ENCODE measurements at places on chromosomes 13 and 19.

DNA sequence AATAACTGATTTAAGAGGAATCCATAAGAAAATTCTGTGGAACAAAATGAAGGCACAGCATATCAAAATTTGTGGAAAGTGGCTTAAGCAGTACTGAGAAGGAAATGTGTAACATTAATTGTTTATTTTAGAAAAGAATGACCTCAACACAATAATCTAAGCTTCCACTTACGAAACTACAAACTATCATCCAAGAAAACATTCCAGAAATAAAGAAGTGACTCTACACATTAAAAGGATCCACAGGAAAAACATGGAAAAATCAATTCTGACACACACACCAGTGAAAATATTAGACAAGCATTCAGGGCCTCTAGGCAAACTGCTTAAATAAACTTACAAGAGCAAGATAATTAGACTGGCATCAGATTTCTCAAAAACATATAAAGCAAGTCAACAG, 14.0 kb downstream of the EXOSC8 start:
- no peak for DNase-seq

DNA sequence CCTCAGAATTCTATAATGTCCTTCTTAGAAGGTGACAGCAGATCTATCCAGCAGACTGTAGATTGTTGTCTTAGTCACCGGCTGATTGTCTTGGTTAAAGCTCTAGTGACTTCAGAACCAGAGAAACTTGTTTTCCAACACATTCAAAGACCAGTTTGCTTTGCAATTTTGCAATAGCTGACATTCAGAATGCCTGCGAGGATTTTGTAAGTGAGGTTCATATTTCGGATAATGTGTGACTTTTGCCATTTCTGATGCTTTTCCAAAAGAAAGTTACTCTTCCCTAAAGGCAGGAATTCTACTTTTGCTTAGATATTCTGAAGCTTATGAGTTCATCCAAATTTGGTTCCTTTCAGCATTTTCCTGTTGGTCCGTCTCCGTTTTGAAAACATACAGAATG, 13.2 kb downstream of the SPINT2 start:
- DNase-seq, result no peak

GRCh38 chr19:4576016-4576933, 16.8 kb upstream of the SEMA6B start:
- DNase-seq, result no peak

DNA sequence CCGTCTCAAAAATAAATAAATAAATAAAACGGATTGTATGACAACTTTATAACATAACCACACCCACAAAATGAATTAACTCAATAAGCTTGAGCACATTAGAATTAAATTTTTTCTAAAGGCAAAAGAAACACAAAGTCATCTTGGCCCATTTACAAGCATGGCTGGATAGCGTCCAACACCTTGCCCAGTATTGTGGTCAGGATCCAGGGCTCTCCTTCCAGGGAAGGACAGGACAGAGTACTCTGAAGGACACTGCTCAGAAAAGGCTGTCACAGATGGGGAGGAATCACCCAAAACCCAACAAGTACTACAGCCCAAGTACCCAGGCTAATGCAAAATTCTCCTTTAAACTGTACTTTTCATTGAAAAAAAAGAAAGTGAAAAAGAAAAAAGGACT, 27.1 kb downstream of the SUGP2 start:
- no peak for DNase-seq

DNA sequence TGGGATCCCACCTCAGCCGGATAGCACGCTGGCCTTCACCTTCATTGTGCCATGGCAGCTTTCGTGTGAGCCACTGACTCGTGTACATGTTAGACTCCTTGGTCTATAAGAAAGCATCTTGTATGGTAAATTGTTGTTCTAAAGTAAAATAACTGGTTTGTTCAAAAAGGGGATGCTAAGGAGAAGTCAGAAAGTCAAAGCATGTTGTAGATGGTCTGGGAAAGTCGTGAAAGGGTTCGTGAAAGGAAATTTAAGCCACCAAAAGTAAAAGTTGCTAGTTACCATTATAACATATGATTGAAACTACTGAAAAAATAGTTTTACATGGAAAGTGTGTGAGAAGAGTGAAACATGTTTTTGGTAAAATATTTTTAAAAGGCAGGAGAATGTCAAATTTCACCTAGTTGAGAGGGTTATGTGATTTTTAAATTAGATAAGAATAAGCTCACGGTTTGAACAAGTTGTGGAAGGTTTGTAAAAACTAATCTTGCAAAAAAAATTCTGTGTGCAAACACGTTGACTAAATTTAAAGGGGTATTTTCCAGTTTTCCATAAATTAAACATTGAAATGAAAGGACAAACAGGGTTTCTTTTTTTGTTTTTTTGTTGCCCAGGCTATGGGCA, 23.4 kb downstream of the DPRX start:
- no peak for DNase-seq

DNA sequence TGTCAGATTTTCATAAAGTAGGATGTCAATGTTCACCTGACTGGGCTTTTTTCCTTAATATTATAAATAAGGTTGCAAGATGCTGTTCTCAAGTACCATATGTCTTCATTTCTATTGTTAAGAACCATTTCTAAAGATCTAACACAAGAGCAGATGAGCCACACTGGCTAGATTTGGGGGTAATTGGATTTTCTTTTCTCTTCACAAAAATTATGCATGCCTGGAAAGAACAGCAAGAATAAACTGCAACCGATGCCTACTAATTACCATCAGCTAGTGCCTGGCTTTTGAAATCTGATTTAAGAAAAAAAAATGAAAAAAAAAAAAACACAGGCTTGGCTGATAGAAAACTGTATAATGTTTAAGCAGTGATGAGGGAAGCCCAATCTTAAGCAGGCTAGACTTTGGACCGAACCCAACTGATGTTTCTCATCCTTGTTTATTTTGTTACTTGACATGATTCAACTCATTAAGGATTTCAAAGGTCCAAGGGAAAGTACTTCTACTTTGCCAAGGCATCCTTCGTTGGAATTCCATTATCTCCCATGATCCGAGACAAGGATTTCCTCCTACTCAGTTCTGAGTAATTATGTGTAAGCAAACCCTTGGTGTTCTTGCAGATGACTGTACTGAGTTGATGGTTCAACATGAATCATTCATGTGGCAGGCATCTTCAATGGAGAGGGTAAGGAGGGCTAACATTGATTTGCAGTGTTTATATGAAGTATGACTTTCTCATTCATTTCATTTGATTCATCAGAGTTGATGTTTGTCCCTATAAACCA, 300.5 kb downstream of the SPRY2 start:
- peak; percentile 30 for DNase-seq

- DNase-seq, result peak; percentile 6
These were observed 142.0 kb downstream of the ZNF737 start for GRCh38 chr19:20423381-20424197.

GRCh38 chr19:6070720-6071485, 39.4 kb downstream of the RFX2 start:
- DNase-seq, result no peak

DNA sequence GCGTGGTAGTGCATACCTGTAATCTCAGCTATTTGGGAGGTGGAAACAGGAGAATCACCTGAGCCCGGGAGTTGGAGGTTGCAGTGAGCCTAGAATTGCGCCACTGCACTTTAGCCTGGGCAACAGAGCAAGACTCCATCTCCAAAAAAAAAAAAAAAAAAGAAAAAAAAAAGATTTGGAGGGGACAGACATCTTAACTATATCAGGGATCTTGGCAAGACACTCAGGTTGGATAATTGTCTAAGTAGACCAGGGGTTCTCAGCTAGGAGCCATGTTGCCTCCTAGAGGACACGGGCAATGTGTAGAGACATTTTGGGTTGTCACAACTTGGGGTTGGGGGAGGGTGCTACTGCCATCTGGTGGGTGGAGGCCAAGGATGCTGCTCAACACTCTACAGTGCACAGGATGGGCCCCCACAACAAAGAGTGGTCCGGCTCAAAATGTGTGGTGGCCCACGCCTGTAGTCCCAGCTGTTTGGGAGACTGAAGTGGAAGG, 1.9 kb upstream of the ZNF580 start:
- no peak for DNase-seq

- no peak for DNase-seq
These were observed 200 bp downstream of the MLLT1 start for GRCh38 chr19:6279620-6279930.

DNA sequence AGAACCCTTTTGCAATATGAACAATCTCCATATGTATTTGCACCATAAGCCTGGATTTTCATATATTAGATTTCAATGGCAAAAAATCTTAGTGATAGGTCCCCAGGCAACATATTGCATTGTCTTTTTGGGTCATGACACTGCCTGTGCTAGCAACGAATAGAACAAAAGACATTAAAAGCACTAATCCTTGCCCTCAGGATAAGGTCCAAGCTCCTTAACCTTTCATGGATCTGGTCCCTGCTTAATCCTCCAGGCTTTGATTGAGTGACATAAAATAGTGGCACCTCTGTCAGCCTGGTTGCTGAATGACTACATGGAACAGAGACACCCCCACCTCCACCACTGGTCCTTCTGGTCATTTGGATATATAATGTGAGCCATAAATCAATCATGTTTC, 134.4 kb downstream of the RBM26 start:
- DNase-seq, result no peak

- no peak for DNase-seq
These were observed 198.7 kb upstream of the SERP2 start for GRCh38 chr13:44174769-44175425.

- DNase-seq, result no peak
These were observed 225.8 kb downstream of the GGACT start for GRCh38 chr13:100362781-100363180.

DNA sequence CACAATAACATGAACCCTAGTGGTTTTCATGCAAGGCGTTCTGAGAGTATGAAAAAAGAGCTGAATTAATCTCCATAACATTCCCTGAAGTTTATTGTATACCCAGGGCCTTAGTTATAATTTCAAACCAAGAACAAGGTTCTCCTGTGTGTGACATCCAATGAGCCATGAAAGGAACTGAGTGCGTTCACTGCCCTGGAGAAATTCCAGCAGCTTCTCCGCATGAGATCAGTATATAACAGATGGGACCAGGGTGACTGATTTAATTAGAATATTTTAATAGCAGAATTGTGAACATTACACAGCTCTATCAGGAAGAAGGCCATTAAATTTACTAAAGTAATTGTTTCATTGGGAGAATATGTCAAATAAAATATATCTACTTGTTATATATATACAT, 1190.5 kb upstream of the SLC10A2 start:
- no peak for DNase-seq

- DNase-seq, result no peak
These were observed 1241.9 kb downstream of the UQCRFS1 start for GRCh38 chr19:27971071-27971470.

- no peak for DNase-seq
These were observed 7.1 kb downstream of the LIPE start for GRCh38 chr19:42420055-42420544.

GRCh38 chr19:8611877-8612806, 1.6 kb upstream of the ADAMTS10 start:
- DNase-seq, result peak; percentile 84

- no peak for DNase-seq
These were observed 428.1 kb upstream of the DACH1 start for GRCh38 chr13:72295153-72295552.

GRCh38 chr19:533364-534058, 2.0 kb downstream of the CDC34 start:
- DNase-seq, result no peak

GRCh38 chr13:26406791-26407190, 150.7 kb upstream of the WASF3 start:
- DNase-seq, result no peak

Measured in brain pericyte (primary cell).